ENCODE measurements at places on chromosomes 2 and 18.

- DNase-seq: no peak
These were observed 92.0 kb downstream of the DPP10 start for GRCh38 chr2:114534116-114535084.

DNA sequence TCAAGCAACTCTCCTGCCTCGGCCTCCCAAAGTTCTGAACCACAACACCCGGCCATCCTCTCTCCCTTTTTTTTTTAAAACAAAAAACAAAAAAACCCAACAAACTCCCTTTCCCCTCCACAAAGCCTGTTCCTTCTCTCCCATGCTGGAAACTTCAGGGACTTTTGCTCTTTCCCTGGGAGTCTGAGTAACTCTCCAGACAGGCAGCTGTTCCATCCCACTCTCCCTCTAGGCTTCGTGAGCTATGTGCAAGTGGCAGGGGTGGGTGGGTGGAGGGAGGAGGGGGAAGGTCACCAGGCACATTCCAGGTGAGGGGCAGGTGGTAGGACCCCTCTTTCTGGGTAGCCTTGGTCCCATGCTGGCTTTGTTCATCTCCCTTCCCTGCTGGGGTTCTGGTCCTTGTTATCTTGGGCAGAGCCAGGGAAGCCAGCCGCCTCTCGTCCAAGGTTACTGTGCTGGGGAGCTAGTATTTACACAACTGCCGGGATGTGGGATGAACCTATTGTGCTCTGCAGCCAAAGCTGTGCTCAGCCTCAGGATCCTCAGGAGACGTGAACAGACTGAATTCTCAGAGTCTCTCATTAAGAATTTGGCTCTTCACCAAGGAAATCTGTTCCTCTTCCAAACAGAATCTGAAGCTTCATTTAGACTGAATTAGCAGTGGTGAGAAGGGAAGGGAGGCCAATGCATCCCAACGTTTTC lies 106.9 kb downstream of the LIPG start:
- no peak for DNase-seq

DNA sequence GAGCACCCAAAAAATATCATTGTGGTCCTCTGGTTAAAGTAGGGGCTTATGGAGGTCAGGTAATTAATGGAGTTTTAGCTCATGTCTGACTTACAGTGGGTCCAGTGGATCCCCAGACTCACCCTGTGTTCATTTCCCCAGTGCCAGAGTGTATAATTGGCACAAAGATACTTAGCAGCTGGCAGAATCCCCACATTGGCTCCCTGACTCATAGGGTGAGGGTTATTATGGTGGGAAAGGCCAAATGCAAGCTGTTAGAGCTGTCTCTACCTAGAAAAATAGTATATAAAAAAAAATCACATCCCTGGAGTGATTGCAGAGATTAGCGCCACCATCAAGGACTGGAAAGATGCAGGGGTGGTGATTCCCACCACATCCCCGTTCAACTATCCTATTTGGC lies 1067.6 kb upstream of the ACVR2A start:
- DNase-seq: no peak

DNA sequence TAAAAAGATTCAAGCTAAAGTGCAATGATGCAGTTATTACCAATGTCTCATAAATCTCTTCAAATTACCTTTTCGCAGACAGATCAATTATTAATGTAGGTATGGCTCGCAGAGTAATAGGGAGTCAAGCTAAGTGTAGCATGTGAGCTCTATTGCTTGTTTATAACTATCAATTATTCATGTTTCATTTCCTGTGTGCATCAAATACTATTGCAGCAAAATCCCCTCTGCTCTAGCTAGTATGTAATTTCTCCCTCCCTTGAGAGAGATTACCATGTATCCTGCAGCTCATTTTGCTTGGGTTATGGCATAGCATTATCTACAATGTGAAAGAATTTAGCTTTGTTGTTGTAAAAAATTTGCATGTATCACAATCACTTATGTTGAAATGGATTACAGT lies 65.6 kb upstream of the SCN1A start:
- no peak for DNase-seq

DNA sequence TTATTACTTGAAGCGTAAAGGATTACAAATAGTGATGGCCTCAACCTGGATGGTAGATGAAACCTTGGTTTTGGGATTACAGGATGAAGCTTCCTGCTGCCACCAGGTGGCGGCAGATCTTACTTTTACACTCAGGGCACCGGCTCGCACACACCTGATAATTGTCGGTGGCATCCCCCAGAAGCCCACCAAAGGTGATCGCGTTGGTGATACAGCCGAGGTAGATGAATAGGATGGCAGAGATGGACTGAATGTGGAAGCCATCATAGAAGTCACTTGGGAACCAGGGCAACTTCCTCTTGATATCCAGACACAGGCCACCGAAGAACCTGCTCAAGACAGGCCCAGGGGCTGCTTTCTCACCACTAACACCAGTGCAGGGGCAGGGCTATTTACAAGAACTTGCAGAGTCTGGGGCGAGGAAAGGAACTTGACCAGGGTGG lies 51.8 kb downstream of the MTHFD2 start:
- peak; percentile 53 for DNase-seq

Measured in CD4-positive, alpha-beta T cell treated with Interferon alpha-2 for 1 hour (primary cell).